Stimulated activated CD4-positive, alpha-beta T cell treated with anti-CD3 and anti-CD28 coated beads, Interleukin-2, amount 100 ng/mL, for 48 hours (primary cell): ENCODE measurements at places on chromosomes 13 and 19.
A peak's percentile ranks its signal among the peaks of the same experiment; 100 is the strongest.

DNA sequence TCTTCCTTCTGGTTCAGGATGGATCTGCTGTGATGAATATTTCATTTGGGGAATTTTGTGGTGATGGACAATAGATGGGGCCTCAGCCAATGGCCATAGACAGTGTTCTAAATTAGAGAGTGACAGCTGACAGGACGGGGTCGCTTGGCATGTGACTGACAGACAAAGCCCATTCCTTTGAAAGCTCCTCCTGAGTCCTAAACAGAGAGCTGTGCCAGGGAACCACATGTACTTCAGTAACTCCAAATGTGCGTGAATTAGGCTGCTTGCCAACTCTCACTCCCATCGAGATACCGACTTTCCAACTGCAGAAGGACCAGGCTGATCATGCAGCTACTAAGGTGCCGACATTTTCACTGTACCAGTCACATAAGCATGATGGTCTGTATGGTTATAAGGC lies 187.7 kb downstream of the SHISA2 start:
- DNase-seq = no peak

GRCh38 chr19:33442706-33443105 lies 69.2 kb downstream of the CEBPG start:
- DNase-seq = no peak

GRCh38 chr13:80235166-80235966 lies 105.6 kb downstream of the SPRY2 start:
- DNase-seq = no peak

- DNase-seq = no peak
These were observed 119.3 kb upstream of the GJB6 start for GRCh38 chr13:20351281-20352022.

DNA sequence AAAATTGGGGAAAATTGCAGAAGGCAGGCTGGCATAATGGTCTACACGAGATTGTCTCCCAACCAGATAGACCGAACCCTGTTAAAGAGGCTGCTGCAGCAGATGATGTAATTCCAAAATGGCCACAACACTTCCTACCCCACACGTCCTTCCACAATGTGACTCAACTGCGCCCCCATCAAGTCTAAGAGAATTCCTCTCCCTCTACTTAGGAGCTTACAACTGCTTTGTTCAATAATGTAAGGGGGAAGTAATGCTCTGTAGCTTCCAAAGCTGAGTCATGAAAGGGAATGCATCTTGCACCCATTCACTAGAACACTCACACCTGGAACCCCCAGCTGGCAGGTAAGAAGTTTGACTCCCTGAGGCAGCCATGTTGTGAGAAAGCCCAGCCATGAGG lies 117.8 kb upstream of the IRS2 start:
- DNase-seq = no peak

DNA sequence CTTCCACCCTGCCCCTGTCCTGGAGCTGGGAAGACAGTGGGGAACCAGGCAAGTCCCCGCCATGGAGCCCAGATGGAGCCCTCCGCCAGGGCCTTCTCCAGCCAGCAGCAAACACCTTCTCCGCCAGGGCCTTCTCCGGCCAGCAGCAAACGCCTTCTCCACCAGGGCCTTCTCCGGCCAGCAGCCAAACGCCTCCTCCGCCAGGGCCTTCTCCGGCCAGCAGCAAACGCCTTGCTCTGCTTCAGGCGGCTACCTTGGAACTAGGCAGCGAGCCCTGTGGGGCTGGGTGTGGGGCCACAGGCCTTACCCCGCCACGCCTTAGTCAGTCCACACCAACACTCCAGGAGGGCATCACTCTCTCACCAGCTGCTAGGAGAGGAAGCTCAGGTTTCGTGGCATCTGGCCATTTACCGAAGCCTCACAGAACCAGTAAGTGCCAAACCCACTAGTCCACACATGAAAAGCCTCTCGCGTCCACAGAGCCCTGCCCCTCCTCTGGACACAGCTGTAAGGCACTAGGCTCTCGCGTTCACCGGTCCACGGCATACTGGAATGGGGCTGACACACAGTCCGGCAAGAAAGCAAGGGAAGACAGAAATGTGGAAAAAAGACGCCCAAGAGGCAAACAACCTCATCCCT lies 41.0 kb downstream of the MLLT1 start:
- no peak for DNase-seq

DNA sequence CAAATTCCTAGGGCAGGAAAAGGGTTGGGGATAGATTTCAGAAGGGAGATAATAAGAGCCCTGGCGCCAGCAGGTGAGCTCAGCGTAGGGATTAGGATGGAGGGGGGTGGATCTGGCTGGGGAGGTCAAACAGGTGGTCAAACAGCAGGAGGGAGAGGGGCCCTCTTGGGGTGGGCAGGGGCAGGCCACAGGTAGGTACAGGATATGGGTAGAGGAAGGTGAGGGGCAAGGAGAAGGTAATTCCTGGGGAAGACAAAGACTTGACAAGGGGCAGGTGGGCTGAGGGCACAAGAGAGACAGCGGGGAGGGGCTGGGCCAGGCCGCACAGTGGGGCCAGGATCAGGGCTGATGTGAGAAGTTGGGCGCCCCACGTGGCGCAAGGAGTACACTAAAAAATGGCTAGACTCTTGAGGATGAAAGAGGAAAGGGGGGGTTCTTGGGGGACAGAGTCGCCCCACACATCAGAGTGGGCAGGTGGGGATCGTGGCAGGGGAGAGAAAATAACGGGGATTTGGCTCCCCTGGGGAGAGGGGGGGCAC lies 713 bp downstream of the KRI1 start:
- DNase-seq = no peak

DNA sequence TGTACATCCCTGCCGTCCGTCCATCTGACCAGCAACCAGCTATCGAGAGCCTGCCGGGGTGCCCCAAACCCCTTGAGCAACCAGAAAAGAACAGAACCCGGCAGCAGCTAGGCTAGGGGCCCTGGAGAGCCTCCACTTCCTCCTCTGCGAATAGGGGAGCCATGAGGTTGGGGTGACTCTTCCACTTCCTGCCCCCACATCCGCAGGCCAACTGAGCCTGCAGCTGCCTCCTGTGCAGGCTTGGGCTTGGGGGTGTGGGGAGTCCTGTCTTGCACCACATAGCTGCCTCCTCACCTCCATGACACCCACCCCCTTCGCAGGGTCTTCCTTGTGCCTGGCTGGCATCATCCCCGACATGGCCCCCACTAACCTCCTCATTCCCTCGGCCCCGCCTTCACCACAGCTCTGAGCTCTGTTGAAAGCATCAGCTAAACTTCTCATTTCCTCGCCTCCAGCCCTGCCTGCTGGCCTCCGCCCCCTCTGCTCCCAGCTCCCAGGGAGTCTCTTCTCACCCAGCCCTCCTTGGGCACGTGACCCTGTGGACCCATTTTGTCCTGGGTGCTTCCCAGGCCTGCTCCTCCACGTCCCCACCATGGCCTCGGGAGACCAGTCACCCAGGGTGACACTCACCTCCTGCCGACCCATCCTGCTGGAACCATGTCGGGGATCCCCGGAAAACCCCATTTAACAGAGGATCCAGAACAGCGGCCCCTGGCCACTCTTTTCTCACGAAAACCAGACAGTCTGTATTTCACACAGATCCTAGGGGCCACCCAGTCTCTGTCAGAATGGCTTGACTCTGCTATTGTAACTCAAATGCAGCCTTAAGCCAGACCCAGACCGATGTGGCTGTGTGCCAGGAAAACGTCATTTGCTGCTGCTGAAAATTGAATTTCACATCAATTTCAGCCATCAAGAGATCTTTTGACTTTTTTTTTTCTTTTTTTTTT lies 50.4 kb downstream of the MYO9B start:
- DNase-seq = peak; percentile 45

- DNase-seq = no peak
These were observed 21.6 kb downstream of the SAE1 start for GRCh38 chr19:47152205-47152604.
